ENCODE measurements at places on chromosomes 1 and 21.

DNA sequence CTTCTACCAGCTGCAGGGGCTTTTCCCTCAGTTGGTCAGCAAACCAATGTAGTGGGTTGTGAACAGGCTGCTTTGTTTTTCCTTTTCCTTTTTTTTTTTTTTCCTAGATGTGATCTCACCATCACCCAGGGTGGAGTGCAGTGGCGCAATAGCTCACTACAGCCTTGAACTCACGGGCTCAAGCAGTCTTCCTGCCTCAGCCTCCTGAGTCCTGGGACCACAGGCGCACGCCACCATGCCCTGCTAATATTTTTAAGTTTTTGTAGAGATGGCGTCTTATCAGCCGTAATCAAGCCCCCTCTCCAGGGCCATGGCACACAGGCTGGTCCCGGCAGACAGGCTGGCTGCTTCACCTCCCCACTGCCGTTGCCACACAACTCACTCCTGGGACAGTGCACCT, 3.4 kb upstream of the TRIM11 start:
- DNase-seq, result no peak

DNA sequence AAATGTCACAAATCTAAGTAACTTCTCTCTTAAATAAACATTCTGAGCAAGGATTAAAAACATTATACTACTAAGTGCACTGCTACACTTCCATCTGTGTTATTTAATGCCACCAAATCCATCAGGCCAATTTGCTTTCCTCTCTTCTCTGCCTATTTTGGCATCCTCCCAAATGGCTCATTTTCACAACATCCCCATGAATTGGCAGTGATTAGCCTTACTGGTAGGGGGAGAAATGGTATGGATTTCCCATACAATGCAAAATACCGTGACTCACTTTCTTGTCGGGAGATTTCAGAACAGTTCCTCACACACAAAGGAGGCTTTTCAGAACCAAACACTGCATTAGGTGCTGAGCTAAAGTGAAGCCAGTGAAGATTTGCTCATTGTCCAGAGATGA, 195.7 kb downstream of the MIS18A start:
- no peak for DNase-seq

- no peak for DNase-seq
Measured at GRCh38 chr1:183129921-183130690, 56.0 kb upstream of the LAMC2 start.

DNA sequence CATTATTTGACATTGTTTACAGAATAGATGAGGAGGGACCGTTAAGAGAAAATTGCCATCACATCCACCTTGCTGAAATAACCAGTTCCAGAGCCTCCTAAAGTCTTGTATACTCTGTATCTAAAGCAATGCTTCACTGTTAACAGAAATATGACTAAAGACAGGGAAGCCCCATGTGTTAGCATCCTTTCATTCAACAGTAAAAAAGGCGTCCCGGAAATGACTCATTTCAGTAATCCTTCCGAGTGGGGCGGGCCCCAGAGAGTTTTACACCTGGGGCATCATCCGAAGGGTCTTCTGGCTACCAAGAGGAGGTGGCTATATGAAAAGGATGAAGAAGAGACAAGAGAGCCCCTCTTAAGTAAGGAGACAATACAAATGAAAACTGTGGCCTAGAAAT, 227.2 kb downstream of the SLC45A1 start:
- no peak for DNase-seq

DNA sequence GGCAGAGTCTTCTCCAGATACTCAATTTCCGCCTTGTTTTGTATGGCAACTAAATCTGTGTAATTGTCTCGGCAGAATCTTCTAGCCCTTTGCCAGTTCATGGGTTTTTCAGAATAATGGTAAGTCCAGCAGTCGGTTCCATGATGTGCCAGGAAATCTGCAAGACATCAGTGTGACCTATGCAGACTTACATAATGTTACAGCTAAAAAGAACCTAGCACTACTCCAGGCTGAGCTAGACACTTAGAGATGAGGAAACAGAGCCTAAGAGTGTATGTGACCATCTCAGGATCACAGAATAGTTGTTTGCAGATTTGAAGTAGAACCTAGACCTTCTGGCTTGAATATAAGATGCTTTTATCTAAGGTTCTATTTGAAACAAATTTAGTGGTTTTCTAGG, 2.8 kb downstream of the SELL start:
- no peak for DNase-seq

- no peak for DNase-seq
Measured at GRCh38 chr1:11358984-11359383, 86.0 kb downstream of the UBIAD1 start.

- DNase-seq, result no peak
Measured at GRCh38 chr1:235018161-235018560, 110.5 kb downstream of the TOMM20 start.
